ENCODE measurements at places on chromosomes 7 and 10.
A peak's percentile ranks its signal among the peaks of the same experiment; 100 is the strongest.

DNA sequence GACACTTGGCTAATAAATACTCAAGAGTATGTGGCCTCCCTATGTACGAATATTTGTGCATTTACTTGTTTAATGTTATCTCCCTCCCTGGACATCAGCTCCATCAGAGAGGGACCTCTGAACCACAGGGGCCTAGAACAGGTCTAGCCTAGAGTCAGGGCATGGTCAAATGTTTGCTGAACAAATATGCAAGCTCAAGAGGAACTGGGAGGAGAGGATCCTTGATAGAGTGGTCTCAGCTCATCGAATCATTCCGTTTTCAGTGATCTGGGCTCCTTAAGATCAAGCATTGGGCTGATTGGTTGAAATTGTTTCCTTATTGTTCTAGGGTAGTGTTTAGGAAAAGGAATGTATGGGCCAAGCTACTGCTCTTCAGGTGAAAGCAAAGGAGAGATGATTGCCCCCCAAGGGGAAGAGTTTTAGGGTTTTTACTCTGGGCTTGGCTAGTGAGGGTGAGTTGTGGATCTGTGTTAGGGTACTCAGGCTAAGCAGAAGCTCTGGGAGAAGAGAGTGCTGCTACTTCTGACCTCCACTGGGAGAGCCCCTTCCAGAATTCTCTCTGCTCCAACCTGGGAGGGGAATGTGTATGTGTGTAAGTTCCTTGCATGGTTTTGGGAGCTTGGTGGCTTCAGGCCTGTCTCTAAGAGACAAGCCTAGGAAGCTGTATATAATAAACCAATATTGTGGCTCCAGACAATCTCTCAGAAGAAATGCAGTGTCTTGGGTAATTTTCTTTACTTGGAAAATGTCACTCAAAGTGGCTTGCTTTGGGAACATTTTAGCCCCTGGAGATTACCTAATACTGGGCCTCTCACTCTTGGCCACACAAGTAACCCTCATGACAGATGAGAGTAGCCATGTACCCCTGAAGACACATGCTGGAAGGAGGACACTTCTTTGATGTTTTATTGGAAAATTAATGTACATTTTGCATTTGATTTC lies 110.0 kb downstream of the EMX2 start:
- DNase-seq: no peak

GRCh38 chr7:122691569-122692235 lies 7.2 kb downstream of the RNF133 start:
- no peak for DNase-seq

GRCh38 chr7:7077945-7078344 lies 104.4 kb upstream of the C1GALT1 start:
- DNase-seq: no peak

GRCh38 chr10:124042656-124043309 lies 50.6 kb downstream of the CHST15 start:
- DNase-seq: no peak

- DNase-seq: peak; percentile 89
Measured at GRCh38 chr10:13961097-13961496, 369.6 kb downstream of the FRMD4A start.

- DNase-seq: peak; percentile 71
Measured at GRCh38 chr7:31373337-31374289, 33.1 kb upstream of the NEUROD6 start.

GRCh38 chr10:3136763-3137611 lies 35.6 kb downstream of the PITRM1 start:
- no peak for DNase-seq

GRCh38 chr7:154804449-154804848 lies 198.5 kb downstream of the PAXIP1 start:
- DNase-seq: no peak

DNA sequence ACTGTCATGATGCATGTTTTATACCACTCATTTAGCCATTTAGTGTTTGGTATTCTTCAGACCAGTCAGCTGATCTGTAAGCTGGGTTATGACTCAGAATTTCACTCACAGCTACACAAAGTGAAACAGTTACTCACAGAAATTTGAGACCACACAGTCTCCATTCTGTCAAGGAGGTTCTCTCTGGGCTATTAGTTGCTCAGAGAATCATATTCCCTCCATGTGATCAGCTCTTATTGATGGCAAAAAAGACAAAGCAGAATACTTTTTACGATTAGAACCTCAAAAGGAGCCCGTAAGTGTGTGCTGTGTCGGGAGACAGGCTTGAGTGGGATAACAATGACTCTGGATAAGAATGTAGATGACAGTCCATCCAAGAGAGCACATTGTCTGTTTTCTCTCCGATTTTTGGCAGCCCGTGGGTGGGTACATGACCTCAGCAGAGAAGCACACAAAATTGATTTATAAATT lies 277.6 kb upstream of the SORCS1 start:
- DNase-seq: peak; percentile 16

DNA sequence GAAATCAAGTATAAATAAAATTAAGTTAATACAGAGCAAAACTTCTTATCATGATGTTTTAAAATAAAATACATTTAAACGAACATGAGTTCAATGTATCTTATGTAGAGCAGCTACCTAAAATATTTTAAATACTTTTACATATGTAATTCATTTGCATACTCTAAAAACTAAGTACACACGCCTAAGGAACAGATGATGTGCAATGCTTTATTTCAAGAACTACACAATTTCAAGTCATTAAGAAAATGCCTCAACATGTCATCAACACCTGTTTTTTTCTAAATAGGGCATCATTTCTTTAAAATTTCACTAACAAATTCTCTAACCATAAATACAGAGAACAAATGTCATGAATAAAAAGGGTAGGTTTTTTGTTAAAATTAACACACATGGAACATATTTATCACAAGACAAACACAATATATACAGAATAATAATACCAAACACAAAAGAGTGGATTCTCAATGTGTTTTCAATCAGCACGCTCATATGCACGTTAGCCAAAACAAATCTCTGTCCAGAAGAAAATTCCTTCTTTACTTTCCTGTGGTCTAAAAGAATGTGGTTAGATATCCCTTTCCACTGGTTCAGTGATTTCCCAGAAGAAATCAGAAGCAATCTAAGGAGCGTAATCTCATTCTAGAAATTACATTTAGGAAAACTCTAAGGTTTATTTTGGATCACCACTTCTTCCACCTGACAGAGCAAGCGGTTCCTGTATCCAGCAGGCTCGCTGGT lies 73.0 kb upstream of the PFKP start:
- no peak for DNase-seq

- DNase-seq: no peak
Measured at GRCh38 chr7:33806298-33807154, 98.8 kb upstream of the BMPER start.

Measured in ACHN (cell line).